ENCODE measurements at places on chromosomes 12 and 14.
A peak's percentile ranks its signal among the peaks of the same experiment; 100 is the strongest.

DNA sequence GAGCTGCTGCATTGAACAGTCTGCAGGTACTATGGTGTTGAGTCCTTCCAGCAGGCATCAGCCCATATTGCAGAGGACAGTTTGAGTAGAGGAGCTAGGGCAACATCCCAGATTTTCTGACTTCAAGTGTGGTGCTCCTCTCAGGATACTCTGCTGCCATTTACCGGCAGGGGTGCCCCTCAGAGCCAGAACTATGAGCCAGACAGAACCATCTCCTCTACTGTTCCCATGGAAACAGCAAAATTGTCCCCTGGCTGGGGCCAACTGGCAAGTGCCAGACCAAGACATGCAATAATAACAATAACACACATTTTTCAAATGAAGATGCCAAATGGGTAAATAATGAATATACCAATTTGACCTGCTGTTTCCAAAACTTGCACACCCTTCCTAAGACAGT, 102.9 kb downstream of the ADCK1 start:
- DNase-seq, result no peak

- DNase-seq, result no peak
Measured at GRCh38 chr12:95648990-95649791, 97.9 kb upstream of the USP44 start.

- no peak for DNase-seq
Measured at GRCh38 chr12:116400636-116401372, 123.3 kb upstream of the MED13L start.

GRCh38 chr12:120849765-120850164, 54.4 kb downstream of the SPPL3 start:
- DNase-seq, result no peak

- no peak for DNase-seq
Measured at GRCh38 chr12:114735011-114735410, 51.0 kb upstream of the TBX3 start.

DNA sequence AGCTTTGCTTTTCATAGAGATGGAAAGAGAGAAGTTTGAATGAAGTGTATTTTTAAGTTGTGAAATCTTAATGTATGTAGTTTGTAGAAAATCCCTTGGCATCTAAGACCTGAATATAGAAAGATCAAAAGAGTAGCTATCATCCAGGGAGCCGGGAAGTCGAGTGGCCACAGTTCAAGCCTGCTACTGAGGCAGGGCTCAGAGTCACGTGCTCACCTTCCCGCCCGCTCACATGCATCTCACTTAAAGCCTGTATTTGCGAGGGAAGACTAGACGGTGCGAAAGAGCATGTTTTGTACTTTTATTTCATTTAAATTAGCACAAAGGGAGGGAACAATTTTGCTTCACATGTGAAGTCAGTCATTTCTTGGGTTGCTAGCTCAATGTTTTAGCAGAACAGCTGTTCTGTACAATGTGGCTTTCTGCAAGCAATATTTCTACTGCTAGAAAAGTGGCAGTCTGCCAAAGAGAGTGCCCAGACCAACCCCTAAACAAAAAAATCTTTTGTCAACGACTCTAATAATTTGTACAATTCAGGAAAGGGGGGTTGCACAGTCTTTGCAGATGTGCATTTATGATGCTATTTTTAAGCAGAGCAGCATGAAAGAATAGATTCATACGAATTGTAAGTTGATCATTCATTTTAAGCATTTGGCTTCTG, 290.7 kb downstream of the NPAS3 start:
- DNase-seq, result no peak

DNA sequence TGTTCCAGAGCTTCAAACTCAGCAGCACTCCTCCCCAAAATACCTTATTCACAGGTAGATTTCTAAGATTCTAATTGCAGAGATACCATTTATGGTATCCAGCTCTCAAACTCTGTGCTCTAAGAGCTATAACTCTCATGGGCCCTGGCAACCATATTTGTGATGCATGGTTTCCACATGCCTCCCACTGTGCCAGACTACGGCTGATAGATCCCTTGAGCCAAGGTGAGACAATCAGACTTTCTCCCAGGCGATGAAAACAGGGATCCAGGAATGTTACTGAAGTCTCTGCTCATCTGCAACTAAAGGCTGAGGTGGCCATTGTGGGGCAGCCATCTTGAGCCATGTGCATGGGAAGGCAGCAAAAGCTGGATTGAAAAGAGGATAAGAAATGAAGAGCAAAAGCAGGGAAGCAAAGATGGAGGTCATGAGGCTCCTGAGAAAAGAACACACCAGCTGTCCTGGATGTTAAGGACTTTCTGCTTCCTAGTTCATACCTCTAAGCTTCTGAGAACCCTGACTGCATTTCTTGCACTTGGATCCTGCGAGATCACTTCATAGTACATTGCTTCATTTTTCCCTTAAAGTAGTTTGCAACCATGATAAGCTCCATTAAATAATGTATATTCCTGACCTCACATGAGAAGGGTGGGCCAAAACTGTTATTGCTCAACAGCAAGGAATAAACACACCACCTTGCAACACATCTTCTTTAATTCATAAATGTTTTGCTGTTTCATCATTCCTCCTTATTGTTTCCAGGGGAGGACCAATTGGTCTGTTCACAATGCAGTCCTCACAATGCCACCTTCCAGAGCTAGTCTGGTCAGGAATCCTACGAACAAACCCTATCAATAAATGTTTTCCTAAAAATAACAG, 5.4 kb downstream of the EGLN3 start:
- DNase-seq, result no peak

DNA sequence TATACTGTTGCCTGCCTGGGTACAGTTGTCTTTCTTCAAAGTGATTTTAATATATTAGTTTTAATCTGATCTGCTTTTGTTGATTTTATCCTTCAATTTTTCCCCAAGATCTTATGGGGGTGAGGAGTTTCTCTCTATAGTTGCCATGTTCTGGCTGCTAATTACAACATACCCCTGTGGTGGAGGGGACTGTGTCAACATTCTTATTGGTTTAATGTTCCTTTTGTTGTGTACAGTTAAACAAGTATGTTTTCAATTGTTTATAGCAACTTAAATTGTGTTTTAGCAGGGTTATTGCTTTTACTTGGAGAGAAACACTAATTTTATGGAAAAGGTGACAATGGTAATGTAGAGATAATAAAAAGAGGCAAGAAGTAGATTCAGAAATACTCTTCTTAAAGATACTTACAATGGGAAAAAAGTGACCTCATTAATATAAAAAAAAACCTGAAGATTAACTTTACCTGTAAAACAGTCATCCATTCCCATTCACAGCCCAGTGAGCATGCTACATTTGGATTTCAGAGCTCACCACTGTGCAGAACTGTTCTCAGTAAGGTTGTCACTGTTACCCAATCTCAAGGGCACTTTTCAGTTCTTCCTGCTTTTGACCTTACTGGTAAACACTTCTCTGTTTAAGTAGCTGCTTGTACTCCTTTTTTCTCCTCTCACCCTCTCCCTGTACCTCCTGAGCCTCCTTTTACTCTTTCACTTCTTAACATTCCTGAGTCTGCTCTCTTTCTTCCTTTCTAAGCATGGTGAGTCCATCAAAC, 8.1 kb upstream of the LRRK2 start:
- DNase-seq, result no peak

GRCh38 chr14:102417001-102417431, 54.3 kb downstream of the TECPR2 start:
- DNase-seq, result no peak

DNA sequence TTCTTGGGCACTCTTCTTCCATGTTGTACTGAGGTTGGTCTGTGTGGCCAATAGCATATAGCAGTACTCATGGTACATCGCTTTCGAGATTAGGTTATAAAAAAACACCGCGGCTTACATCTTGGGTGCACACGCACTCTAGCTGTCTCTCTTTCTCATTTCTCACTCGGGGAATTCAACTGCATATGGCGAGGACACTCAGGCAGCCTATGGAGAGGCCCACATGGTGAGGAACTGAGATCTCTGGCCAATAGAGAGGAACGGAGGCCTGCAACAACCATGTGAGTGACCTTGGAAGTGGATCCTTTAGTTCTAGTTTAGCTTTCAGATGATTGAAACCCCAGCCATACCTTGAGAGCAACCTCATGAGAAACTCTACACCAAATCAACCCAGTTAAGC, 45.6 kb downstream of the USP15 start:
- no peak for DNase-seq

GRCh38 chr12:49730568-49731101, 10.7 kb upstream of the TMBIM6 start:
- no peak for DNase-seq

DNA sequence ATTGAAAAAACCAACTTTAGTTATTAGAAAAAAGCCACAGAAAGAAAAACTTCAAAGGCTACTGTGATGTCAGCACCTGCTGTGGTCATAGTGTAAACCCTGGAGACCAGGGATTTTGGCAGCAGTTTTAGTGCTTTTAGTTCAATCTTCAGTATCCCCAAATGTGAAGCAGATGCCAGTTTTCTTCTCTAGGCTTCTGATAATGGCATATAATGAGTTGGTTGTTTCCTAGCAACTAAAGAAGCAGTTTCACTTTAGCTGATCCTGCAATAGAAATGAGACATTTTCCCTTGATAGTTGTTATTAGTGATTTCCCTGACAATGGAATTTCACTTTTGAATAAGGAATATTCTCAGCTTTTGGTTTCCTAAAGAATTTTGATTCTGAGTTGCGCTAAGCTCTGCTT, 131.2 kb downstream of the NUBPL start:
- peak; percentile 31 for DNase-seq

GRCh38 chr12:72747111-72747849, 475.1 kb downstream of the TRHDE start:
- no peak for DNase-seq

DNA sequence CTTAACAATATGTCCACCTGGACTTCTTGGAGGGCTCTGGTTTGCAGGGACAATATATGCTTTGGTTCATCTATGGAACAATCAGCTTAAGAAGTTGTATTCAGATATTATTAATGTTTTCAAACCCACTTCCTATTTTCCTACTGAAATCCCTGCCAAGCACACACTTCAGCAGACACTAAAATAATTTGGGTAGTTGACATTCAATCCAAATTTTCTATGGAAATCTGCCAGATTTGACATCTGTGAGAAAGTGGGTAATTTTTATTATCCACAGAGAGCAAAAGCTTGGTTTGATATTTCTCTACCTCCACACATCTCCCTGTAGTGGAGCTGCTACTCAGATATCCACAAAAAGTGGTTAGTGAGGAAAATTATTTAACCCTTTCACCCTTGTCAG, 378.8 kb upstream of the SOX5 start:
- no peak for DNase-seq

DNA sequence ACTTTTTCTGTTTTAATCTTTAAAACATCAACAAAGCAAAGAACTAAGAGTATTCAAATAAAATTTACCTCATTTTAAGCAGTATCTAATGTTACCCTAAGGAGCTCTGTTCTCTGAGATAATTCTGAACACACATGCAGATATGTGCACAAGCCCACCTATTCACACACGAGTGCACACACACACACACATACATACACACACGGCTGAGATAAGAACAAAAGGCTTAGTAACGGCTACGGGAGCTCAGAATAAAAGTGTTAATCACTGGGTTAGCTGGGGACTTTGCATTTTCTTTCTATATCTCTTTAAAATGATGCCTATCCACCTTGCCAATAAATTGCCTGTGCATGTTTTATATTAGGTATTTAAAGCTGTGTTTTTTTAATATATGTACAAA, 1096.3 kb downstream of the GALC start:
- no peak for DNase-seq

DNA sequence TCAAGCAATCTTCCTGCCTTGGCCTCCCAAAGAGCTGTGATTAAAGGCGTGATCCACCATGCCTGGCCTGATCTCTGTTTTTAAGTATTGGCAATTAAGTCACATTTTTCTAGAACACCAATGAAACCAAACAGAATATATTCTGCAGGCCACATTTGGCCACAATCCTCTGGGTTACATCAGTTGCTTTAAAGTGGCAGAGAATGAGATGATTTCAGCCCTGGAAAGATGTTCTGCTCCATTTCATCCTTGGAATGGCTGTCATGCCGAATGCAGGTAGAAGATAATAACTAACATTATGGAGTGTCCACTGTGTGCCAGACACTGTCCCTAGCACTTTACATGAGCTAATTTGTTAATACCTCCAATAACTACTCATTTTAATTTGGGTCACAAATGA, 154.4 kb downstream of the PTPN11 start:
- DNase-seq, result no peak

GRCh38 chr14:33768458-33768830, 182.4 kb downstream of the EGLN3 start:
- DNase-seq, result no peak

DNA sequence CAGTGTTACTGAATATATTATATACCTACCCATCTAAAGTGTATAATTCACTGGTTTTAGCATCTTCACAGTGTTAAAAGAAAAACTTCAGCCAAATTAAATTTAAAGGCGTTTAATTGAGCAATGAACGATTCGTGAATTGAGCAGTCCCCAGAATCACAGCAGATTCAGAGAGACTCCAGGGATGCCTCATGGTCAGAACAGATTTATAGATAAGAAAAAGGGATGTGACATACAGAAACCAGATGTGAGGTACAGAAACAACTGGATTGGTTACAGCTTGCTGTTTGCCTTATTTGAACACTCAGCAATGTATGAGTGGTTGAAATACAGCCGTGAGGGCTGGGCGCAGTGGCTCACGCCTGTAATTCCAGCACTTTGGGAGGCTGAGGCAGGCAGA, 84.6 kb downstream of the WNK1 start:
- DNase-seq, result no peak

Data from HFF-Myc (cell line).